Stimulated activated CD8-positive, alpha-beta memory T cell treated with anti-CD3 and anti-CD28 coated beads, Interleukin-7, amount 100 ng/mL, for 48 hours (primary cell): ENCODE measurements at places on chromosomes 12 and 14.

- no peak for DNase-seq
Observed at GRCh38 chr12:116539905-116540482, 19.2 kb upstream of the MAP1LC3B2 start.

DNA sequence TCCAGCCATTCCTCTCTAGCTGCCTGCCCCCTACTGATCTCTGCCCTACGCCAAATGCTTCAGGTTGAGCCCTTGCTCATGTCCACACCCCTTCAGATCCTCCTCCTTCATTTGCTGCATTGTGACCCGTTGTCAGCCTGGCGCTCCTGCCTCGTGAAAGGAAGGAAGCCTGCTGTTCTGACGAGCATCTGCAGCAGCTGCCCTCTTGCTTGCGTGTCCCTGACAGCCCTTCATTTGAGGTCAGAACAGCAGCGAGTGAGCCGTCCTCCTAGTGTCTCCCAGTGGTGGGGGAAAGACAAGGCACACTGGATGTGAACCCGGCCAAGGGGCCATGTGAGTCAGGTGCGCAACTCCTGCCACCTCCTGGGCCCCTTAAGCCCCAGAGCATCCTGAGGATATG is 3.0 kb upstream of the PIANP start:
- no peak for DNase-seq

- DNase-seq: no peak
Observed at GRCh38 chr14:90610346-90611040, 205.7 kb downstream of the TTC7B start.

DNA sequence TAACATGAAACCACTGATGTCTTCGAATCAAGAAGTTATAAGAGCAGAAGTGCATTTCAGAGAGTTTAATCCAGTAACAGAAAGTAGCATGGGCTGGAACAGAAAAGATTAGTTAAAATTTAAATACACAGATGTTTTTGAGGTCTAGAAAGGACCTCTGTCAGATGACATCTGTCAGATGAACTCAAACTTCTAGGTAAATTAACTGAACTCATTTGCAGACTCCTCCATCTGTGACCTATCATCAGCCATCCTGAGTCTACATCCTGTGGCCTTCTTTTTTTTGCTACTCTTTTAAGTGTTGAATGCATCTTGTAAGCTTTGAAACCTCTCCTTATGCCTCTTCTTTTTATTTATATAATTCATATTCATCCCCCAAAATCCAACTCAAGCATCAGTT is 53.3 kb downstream of the C2CD5 start:
- DNase-seq: no peak

DNA sequence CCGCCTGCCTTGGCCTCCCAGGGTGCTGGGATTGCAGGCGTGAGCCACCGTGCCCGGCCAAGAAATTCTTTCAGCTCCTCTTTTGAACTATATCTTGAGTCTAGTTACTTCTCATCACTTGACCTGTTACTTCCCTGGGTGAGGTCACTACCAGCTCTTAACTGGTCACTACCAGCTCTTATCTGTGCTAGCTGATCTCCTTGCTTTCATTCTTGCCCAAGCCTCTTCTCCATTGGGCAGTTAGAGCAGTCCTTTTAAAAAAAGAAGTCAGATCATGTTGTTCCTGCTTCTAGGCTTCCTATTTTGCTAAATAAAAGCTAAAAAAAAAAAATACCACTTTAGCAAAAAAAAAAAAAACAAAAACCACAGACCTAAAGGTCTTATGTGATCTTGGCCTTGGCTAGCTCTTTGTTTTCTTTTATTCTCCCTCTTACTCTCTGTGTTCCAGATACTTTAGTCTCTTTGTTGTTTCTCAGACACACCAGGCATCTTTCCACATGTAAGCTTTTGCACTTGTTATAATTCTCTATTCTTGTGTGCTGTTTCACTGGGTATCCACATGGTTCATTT is 63.5 kb downstream of the RAD51B start:
- no peak for DNase-seq

- DNase-seq: no peak
Observed at GRCh38 chr14:28254768-28255167, 511.8 kb upstream of the FOXG1 start.

GRCh38 chr12:47721431-47721973 is 3.8 kb downstream of the ENDOU start:
- DNase-seq: no peak

DNA sequence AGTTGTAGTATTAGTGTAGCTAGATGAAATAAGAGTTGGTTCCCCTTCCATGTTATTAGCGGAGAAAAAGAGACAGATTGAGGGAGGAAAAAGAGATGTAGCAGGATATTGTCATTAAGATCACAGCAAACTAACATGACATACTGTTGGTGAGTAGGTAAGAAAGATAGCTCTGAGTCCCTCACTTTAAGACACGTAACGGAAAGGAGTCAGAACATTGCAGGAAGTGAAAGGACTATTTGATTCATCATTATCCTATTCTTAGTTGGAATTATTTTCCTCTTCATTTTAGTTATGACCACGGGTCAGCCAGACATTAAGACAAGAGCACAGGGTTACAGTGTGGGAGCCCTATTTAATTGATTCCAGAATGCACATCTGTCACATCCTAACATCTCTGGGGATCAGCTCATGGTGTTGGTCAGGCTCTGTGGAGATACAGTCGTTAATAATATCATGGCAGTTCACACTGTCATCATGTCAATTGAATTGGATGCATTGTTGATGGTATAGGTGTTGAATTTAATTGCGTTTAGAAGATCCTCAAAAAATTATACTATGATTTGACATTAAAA is 55.0 kb downstream of the TMX1 start:
- no peak for DNase-seq

- DNase-seq: no peak
Observed at GRCh38 chr12:58580095-58580494, 340.2 kb downstream of the LRIG3 start.
